Activated naive CD4-positive, alpha-beta T cell treated with Interleukin-2 at 50 U/mL for 16 hours (primary cell): ENCODE measurements at places on chromosomes 5 and 9.

- DNase-seq, result peak; percentile 34
Measured at GRCh38 chr9:136133191-136133958, 14.7 kb upstream of the TMEM250 start.

DNA sequence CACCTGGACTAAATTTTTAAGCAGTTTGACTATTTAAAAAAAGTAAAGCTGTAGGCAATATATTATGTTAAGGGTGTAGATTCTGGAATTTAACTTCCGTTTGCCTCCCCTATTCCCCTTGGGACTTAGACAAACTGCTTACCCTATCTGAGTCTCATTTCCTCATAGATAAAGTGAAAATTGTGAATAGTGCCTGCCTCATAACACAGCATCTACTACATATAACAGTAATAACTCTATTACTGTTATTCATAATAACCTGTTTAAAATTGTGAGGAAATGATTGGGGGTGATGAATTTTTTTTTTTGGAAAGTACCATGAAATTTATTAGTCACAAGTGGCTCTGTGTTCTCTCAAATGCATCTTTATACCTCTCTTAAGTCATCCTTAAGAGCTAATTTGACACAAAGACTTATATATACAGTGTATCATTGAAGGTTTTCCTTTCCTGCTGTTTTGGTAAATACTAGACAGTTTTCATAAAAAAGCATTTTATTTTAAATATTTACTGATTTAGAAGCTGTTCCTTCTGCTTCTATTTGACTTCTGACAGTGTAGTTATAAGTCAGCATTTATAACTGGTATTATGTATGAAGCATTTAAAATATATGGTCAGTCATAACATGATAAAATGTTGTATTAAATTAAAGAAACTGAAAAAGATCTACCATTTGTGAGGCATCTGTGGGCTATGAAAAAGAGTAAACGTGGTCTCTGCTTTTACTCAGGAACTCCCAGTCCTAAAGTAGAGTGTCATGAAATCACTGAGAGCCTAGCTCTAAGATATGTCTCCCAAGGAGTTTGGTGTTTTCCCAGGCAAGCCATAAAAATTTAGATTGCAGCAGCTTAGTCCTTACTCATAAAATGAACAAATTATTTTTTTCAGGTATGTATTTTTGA lies 46.4 kb downstream of the MCCC2 start:
- DNase-seq, result no peak

DNA sequence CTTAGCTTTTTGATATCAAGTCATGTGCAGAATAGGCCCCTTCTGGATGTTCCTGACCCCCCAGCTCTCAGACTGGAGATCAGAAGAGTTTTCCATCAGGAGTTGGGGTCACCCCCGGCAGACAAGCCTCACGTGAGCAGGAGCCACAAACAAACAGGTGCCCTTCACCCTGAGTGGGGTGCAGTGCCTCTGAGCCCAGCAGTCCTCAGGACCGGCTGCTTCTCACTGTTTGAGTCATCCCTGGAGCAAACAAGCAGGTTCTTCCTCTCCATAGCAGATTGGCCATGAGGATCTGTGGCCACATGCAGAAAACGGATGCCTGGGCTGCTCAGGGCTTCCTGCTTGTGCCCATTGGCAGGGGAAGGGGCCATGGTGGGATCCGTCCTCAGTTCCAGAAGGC lies 47.0 kb downstream of the LRSAM1 start:
- no peak for DNase-seq

DNA sequence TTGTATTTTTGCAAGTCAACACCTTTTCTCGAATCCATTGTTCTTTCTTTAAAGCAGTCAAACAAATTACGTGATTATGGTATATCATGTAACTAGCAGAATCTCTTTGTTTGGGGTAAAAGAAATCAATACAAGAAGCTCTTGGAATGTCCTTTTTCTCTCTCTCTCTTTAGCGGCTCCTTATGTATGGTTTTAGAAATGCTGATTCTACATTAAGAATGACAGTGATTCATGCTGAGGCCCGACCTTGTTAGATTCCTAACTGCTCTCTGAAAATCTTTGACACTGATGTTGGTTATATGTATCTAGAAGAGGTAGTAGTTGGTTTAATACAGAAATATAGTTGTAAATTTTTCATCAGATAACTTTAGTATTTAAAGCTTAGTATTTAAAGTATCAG lies 76.4 kb downstream of the SNX24 start:
- DNase-seq, result no peak

DNA sequence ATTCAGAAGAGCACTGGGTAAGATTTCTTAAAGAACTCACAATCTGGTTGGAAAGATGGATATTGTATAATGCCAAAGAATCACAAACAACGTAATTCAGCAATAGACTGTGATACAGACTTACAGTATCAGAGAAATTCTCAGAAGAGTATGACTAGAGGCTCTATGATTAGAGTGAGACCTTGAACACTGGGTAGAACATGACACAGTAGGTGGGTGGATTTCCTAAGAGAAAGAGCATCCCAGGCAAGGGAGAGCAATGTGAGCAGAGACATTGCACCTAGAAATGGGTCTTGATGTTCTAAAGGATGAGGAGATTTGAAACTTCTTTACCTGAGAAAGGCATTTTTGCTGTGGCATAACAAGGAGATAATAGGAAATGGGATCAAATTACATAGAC lies 27.3 kb upstream of the CAST start:
- no peak for DNase-seq

GRCh38 chr5:66909364-66909763 lies 287.2 kb downstream of the CD180 start:
- DNase-seq, result no peak

GRCh38 chr5:10331341-10331796 lies 22.1 kb upstream of the MARCHF6 start:
- no peak for DNase-seq

- no peak for DNase-seq
Measured at GRCh38 chr5:139382807-139383206, 290 bp downstream of the SLC23A1 start.

DNA sequence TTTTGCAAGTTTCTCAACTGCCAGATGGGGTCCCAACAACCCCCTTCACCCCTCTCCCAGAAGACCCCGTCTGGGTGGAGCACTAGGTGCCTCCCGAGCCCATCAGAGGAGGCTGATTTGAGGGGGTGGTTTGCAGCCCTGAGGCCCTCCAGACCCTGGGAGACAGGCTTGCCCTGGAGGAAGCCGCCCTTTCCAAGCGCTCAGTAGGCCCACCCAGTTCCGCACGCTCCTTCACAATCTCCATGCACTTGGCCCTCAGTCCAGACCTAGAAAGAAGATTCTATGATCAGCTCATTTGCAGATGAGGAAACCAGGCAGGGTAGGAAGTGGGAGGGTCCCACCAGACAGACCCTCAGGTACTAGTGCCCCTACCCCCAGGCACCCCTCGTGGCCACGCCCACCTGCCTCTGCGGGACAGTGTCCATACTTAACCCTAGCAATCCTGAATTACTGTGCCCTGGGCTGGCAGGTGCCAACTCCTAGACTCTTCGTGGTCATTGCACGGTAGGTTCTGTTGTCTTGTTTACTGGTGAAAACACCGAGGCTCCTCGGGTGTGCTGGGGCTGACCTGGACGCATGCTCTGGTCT lies 22.3 kb downstream of the OR2V1 start:
- DNase-seq, result no peak
